Activated CD4-positive, alpha-beta T cell treated with anti-CD3 and anti-CD28 coated beads, Interleukin-2, amount 10 ng/mL, durations not matched to agents 7 days and 5 days (primary cell): ENCODE measurements at places on chromosomes 13 and 19.

GRCh38 chr13:79628463-79628862 is 147.5 kb downstream of the NDFIP2 start:
- no peak for DNase-seq

- no peak for DNase-seq
Observed at GRCh38 chr13:107076801-107077200, 508.9 kb upstream of the ARGLU1 start.

DNA sequence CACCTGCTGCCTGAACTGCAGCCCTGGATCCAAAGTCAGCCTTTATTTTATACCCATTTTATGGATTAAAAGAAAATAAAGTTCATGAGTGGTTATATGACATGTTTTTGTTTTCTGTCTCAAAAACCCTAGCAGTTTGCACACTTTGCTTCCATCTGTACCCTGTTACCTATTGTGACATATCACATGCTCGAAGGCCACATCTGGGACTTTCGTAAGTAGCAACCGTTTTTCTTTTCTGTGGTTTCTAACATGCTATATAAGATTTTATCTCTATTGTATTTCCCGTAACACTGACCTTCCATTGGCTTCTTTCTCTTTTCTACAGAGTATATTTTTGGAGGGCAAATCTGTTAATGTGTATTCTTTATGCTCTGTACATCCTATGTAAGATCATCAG is 1007.2 kb downstream of the PCDH9 start:
- DNase-seq: no peak

DNA sequence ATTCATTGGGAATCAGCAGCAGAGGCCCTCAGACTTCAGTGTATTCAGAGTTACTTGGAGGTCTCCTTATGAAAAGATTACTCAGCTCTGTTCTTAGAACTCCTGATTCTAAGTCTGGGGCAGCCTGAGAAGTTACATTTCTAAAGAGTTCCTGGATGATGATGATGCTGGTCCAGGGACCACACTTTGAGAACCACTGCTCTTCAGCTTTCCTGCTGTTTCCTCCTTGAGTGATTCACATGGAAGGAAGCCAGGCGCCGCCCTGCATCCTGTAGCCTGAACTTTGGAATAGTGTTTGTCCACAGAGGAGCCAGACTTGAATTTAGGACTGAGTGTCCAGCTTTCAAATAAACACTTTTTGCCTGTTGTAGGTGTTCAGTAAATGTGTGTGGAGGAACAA is 2.9 kb downstream of the CEBPG start:
- DNase-seq: no peak
